ENCODE measurements at places on chromosomes 3 and 15.

DNA sequence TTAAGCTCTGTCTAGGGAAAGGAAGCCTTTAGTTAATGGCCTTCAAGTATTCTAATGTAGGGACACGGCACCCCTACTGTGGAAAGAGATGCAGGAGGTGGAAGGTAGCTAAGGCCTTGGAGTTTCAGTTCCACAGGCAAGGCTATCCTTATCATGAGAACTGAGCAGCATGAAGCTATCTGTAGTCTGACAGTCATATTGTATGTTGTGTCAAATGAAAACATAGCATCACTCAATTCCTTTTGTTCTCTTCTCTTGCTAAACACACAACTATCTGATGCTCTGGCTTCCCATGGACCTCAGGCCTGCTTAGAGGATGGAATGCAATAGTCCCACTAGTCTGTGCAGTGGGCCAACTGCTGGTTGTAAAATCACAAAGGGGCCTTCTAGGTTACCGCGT lies 380.9 kb downstream of the FHIT start:
- DNase-seq = no peak

- DNase-seq = no peak
These were observed 88.4 kb downstream of the PLCH1 start for GRCh38 chr3:155656466-155656865.

GRCh38 chr3:125262161-125262560 lies 49.6 kb upstream of the SLC12A8 start:
- no peak for DNase-seq

DNA sequence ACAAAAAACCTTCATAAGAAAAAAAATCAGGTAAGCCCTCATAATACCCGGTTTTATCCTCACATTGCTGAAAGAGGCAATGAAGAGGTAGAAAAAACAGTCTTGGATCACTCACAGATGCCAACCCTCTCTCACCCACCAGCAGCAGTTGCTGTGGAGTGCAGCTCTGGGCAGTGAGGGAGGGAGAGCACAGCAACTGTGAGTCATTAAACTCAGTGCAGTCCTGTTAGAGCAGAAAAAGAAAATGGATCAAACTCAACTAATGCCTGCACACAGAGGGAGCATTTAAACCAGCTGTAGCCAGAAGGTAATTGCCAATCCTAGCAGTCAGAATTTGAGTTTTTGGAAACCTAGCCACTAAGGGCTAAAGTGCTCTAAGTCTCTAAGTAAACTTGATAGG lies 1050.6 kb upstream of the ALCAM start:
- DNase-seq = no peak

DNA sequence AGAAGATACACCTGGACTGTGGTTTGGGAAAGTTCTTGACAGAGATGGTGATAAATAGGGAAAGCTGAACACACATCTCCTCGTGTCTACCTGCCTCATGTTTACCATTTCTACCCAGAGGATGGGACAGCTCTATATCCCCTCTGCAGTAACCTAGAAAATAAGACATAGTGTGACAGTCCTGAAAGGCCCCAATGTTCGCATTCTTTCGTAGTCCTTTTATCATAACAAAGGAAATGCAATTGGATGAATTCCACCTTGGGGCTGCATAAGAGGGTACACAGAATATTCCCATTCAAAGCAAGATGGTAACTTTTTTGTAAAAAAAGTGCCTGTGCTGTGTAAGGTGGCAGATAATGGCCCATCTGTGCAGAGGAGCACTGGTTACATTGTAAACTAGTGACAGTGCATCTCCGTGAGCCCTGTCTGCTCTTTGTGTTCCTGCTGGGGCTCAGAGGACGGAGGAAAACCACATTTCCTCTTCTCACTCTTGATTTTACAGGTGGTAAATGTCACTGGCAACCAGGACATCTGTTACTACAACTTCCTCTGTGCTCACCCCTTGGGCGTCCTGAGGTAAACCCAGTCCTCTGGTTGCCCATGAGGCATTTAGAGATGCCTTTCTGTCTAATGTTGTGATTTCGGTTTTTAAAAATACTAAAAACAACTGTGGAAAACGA lies 74.3 kb downstream of the SIDT1 start:
- no peak for DNase-seq

GRCh38 chr3:61288446-61288845 lies 37.2 kb upstream of the FHIT start:
- peak; percentile 4 for DNase-seq

GRCh38 chr3:42473083-42473932 lies 29.1 kb upstream of the VIPR1 start:
- DNase-seq = no peak

- no peak for DNase-seq
These were observed 21.0 kb downstream of the AP3B2 start for GRCh38 chr15:82688691-82689090.

DNA sequence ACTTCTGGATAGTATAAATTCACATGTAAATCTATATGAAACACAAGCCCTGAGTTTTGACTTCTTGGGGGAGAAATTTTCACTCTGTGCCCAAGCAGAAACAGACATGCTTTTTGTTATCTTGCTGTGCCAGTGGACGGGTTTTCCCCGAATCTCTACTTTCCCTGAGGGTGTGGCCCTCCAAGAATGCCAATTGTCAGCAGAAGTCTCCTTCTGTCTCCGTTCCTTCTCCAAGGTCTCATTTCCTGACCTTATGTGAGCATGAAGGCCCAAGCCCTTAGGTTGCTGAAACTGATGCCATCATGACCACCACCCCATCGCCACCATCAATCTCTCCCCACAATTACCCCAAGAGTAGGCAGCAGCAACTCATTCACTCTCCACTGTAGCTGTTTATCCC lies 253.8 kb downstream of the XXYLT1 start:
- DNase-seq = no peak

- peak; percentile 33 for DNase-seq
These were observed 19.5 kb downstream of the PPCDC start for GRCh38 chr15:75042730-75043508.

- no peak for DNase-seq
These were observed 19.3 kb downstream of the C3orf85 start for GRCh38 chr3:109155828-109156227.

DNA sequence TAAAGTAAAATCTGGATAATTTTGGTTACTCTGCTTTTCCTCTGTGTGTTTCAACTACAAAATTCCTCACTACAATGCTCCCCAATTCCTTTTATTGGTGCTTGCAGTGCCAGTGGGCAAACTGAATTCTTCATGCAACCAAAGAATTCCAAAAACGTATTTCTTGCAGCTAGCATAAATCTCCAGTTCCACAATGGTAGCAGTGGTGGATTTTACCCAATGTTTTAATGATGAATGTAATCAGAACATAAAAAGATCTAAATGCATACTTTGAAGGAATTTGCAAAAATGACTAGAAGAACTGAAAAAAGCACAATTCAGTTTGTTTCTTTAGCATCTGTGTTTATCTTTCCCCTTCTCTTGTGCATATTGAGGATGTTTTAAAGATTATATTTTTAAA lies 359.6 kb upstream of the TPRG1 start:
- DNase-seq = no peak

DNA sequence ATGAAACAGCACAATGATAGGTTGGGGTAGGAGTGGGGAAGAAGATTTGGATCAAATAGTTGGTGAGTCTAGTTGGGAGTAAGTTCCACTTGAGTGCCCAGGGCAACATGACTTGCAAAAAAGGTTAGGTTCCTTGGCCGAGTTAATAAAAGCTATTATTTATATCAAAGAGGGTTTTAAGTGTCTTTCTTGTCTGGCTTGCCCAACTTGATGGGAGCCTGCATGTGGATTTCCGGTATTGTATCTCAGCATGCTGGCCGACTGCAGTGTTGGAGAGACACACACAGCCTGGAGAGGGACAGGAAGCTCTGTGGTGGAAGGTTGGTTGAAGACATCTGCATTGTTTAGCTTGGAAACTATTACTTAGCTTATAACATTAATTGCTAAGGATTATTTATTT lies 449.5 kb upstream of the TBL1XR1 start:
- peak; percentile 6 for DNase-seq

DNA sequence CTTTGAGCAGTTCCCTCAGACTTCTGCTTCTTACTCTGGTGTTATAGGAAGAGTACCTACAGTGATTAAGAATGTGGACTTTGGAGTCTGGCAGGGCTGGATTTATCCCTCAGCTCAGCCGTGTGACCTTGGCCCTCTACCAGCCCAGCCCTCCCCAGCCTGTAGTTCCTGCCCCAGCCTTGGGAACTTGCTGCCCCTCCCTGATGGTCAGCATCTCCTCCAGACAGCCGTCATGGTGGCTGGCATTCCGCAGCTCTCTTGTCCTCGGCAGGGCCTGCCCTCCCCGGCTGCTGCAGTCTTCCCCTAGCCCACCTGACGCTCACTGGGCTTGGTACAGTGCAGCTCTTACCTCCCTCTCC lies 21.9 kb upstream of the CPNE9 start:
- DNase-seq = no peak

DNA sequence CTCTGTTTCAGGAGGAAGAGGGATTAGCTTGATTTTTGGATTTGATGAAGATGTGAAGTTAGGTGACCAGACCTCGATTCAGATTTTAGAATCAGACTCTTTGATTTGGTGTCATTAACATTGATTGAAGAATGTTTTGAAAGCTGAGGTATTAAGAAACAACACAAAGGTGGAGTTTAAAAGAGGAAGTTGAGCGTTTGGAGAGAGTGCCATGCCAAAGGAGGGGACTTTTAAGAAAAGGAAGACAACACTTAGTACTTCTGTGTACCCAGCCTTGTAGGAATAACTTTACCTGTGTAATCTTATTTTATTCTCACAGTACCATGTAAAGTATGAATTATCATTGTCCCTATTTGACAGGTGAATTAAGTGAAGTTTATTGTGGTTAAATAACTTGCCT lies 34.4 kb downstream of the PPARG start:
- no peak for DNase-seq

- DNase-seq = no peak
These were observed 17.5 kb downstream of the PPP2R3A start for GRCh38 chr3:135982922-135983581.

Measured in amygdala (tissue), 56 donors.